ENCODE measurements at places on chromosomes 7 and 10.

- no peak for DNase-seq
Measured at GRCh38 chr10:62095181-62096122, 173.2 kb downstream of the RTKN2 start.

DNA sequence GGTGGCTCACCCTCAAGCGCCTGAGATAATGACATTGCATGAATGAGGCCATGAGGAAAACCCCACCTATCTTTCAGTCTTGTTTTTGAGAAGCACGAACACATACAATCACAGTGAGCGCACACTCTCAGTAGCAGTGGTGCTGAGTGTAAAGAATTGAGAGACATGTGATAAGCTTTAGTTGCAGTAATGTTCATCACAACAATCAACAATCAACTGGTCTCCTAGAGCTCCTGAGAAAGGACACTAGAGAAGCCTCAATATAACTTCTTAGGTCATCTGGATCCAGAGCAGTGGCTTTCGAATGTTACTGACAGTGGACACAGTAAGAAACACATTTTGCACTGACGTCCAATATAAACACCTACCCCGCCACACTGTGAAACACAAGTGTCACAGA lies 12.8 kb downstream of the ERLIN1 start:
- DNase-seq: no peak

DNA sequence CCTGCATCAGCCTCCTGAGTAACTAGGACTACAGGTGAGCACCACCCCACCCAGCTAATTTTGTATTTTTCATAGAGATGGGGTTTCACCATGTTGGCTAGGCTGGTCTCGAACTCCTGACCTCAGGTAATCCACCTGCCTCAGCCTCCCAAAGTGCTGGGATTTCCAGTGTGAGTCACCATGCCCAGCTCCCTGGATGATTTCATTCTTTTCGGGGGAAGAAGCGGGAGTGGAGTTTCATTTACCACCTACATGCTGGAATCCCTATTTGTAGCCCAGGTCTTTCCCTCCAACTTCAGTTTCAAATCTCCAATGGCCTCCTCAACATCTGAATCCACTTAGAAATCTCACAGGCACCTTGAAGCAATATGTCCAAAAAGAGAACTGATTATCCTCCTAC lies 2.9 kb upstream of the BTRC start:
- DNase-seq: no peak

DNA sequence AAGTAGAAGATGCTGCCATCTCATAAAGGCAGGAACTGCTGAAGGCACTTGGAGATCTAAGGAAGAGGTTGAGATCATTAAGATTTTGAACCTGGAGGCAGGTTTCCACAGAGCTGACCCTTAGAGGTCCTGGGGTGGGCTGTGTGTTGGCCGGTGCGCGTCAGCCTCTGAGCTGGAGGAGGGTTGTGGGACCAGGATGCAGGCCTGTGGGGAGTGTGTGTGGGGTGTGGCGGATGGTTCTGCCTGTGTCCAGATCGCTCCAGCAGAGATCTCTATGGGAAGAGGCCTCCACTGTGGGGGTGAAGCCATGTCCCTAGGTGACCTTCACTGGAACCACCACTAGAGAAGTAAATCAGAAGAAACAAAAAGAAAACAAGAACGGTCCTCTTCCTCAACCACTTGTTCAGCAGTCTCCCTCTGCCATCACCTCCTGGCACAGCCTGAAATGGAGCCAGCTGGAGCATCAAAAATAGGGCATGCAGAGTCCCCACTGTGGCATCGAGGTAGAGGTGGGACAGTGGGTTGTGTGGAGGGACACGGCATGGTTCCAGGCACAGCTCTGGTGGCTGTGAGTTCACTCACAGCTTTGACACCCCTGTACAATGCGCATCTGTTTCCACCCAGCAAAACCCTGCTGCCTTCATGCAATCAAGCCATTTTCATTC lies 453.8 kb downstream of the TCERG1L start:
- DNase-seq: no peak

DNA sequence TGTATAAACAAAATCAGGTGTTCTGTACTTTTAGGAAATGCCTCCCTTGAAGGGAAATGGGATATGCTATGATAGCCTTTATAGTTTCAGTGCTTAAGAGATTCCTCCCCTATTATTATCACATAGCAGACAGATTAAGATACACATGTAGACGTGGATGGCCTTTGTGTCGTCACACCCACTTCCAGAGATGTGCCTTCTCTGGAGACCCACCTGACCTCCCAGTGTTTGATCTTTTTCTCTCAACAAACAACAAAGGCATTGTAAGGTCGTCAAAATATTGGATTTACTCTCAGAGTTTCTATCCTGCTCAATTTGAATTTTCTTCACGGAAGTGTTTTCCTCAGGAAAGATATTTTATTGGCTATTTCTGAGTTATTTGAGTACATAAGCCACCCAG lies 25.7 kb upstream of the C1GALT1 start:
- no peak for DNase-seq

- no peak for DNase-seq
Measured at GRCh38 chr7:103690242-103690974, 244.4 kb upstream of the SLC26A5 start.

DNA sequence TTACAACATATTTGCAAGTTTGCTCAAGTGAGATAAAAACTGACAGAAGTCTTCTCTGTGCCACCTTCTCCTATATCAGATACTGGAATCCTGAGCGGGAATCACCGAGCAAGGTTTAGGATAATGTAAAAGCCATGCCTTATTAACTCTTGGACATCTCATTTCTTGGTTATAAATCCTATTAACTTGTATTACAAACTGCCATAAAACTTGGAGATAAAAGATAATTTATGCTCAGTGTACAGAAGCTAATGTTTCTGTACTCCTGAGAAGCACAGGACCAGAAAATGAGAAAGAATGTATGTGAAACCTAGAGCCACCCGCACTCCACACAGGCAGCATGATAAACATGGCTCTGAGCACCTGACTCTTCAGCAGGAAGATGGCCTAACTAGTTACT lies 181.2 kb upstream of the NOBOX start:
- no peak for DNase-seq

GRCh38 chr7:30800785-30801252 lies 29.6 kb downstream of the MINDY4 start:
- DNase-seq: no peak

- no peak for DNase-seq
Measured at GRCh38 chr7:28151965-28152364, 28.6 kb downstream of the JAZF1 start.

- DNase-seq: no peak
Measured at GRCh38 chr7:90473814-90474213, 4.4 kb downstream of the PTTG1IP2 start.

DNA sequence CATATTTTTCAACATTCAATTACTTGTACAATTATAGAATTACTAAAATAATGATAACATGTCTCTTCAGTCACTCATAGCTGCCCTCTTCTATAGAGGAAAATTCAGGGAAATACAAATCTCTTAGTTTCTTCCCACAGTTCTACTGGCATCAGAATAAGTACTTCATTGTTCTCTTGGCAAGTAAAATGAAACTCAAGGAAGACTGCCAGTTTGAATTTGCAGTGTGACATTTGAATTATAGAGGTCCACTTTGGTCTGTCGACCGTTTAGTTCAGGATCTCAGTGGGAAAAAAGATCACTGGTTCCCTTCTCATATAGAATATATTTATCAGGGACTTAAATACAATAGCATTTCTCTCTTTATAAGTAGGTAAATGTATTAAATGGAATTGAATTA lies 114.5 kb downstream of the PON1 start:
- DNase-seq: no peak

GRCh38 chr10:6621536-6621935 lies 41.5 kb upstream of the PRKCQ start:
- DNase-seq: no peak

DNA sequence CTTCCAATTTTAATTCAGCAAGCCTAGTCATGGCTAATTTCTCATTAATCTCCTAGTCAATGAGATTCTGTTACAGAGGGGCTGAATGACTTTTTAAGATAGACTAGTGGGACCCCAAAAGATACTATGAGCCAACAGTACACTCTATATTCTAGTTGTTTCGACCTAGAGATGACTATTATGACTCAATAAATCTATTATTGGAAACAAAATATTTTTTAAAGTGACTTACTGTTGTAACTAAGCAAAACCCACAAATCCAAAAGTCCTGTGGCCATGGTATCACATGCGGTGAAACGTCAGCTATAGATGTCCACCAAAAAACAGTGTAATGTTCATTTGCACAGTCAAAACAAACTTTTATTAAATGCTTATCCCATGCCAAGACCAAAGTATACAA lies 95.3 kb upstream of the ADO start:
- no peak for DNase-seq

DNA sequence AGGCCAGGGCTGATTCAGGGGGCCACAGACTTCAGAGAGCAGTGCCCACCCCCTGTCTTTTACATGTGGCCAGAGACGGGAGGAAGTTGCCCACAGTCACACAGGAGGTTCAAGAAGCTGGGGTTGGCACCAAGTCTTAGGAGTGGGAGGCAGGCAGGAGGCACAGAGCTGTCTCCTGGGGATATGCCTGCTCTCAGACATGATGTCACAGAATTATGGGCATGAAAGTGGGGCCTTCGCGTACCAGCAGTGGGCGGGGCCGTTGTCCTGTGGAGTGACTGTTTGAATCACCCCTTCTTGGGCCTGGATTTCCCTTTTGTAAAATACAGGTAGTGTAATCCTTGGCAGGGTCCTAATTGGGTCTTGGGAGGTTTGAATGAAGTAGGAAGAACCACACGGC lies 81.2 kb upstream of the PPIF start:
- DNase-seq: no peak

DNA sequence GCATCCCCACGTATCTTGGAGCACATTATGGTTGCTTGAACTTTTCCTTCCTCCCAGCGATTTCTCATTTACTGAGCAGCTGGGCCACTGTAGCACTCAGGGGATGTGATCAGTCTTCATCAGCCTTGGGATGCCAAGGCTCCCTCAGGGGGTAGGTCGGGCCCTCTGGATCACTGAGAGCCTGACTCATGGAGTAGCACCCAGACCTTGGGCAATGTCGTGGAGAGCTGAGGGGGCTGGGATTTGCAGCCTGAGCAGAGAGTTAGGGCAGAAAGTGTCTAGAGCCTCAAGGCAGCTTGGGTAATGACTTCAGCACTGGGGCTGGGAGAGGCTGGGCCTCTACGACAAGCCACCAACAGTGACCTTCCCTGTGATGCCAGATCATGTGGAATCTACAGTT lies 86.5 kb upstream of the CXCL12 start:
- DNase-seq: no peak

GRCh38 chr10:95211606-95212279 lies 17.7 kb downstream of the ACSM6 start:
- DNase-seq: no peak

DNA sequence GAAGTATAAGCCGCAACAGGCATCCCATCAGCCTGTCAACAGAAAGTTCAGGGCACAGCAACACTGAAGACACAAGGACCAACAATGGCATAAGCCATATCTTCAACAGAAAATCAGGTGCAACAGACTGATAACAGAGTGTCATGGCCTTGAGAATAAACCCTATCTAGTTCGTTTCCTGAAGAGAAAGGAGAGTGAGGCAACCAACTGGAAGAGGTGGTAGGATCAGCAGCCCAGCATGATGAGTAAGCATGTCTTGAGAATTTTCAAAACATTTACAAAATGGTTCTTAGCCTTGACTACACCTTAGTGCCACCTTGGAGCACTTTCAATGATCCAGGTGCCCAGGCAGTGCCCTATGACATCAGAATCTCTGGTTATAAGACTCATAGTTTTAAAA lies 290.2 kb upstream of the SEMA3C start:
- DNase-seq: no peak

GRCh38 chr7:22395222-22395621 lies 38.3 kb upstream of the RAPGEF5 start:
- no peak for DNase-seq

DNA sequence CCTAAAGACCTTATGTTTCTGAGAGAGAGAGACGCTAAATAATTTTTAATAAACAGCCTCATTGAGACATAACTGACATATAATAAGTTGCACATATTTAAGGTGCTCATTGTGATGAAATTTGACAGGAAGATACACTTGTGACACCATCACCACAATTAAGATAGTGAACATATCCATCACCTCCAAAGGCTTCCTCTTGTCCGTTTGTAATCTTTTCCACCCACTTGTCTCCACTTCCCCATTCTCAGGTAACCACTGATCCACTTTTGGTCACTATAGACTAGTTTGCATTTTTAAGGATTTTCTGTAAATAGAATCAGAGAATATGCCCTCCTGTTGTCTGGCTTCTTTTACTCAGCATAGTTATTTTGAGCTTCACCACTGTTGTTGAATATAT lies 195.1 kb upstream of the WDR11 start:
- DNase-seq: no peak

GRCh38 chr10:2953495-2953894 lies 113.9 kb upstream of the PFKP start:
- no peak for DNase-seq

DNA sequence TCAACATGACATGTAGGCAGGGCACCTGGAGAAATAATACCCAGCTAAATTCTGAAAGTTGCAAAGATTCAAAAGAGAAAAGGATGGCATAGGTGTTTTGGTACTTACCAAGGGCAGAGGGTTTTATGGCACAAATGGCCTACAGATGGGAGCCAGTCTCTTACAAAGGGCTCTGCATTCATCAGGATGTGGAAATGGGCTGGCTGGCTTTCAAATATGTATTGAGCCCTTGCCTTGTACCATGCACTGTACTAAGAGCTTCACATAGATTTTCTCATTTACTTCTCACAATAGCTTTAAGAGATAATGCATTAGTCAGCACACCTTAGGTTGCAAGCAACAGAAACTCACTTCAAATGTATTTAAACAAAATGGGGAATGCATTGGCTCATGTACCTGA lies 327.1 kb downstream of the BICC1 start:
- DNase-seq: no peak

GRCh38 chr10:48572414-48572813 lies 32.5 kb downstream of the ARHGAP22 start:
- DNase-seq: no peak

DNA sequence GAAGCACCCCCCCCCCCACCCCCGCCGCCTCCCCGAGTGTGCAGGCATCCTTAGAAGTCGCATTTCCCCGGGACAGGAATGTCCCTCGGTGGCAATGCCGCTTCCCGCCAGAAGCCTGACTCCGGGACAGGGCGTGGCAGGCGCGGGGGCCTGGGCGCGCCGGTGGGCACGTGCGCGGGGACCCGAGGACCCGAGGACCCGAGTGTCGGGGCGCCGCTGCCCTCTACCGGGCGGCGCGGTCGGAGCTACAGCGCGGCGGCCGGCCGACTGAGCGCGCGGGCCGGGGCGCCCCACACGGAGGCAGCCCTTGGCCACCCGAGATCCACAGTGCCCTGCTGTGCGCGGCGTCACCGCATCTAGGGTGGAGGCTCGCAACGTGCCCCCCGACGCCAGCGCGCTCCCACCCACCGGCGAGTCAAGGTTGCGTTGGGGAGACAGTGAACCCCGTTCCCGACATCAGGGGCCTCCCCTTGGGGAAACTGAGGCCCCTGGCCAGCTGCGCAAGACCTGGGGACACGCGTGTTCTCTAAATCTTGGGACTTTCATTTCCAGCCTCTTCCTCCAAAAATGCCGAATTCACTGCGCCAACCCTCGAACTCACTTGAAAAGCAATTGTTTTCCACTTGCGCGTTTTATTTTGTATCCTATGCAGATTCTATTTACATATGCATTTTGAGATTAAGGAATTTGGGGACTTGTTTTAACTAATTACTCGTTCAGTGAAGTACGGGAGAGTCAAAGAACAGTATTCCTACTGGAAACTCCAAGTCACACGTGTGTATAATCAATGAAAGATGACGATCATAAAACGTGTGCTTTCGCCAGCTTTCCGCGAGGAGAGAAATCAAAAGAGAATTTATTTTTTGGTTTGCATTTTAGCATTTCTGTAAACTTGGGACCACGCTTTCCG lies 3.1 kb upstream of the CUX1 start:
- peak; percentile 21 for DNase-seq

Measured in activated gamma-delta T cell treated with anti-CD3 and anti-CD28 coated beads, Interleukin-2, amount 50 U/mL, for 16 hours (primary cell).